ENCODE measurements at places on chromosomes 2 and 18. TPM values are rescaled to one million over a fixed set of nuclear protein-coding genes. Genes with fewer than 3 reads are reported as not detected.

LIMS2 gene
- 1.1 TPM for total RNA-seq

MYCN gene
- not detected for total RNA-seq

CAPG gene
- total RNA-seq = 79.9 TPM

HRH4 gene
- total RNA-seq = not detected

IKZF2 gene
- total RNA-seq = 19.4 TPM

TFPI gene
- total RNA-seq = 93.9 TPM

FSIP2 gene
- under 0.01 TPM for total RNA-seq

CUL3 gene
- total RNA-seq = 78.3 TPM

LINC00305 gene
- total RNA-seq = not detected

PSMA8 gene
- total RNA-seq = not detected

LRRC30 gene
- total RNA-seq = not detected

GKN1 gene
- total RNA-seq = not detected

- peak; percentile 93 for DNase-seq
Observed at GRCh38 chr2:201151127-201151981, 31.6 kb upstream of the CASP10 start.

- DNase-seq = peak; percentile 43
Observed at GRCh38 chr2:150126143-150126740, 361.2 kb downstream of the RND3 start.

DNA sequence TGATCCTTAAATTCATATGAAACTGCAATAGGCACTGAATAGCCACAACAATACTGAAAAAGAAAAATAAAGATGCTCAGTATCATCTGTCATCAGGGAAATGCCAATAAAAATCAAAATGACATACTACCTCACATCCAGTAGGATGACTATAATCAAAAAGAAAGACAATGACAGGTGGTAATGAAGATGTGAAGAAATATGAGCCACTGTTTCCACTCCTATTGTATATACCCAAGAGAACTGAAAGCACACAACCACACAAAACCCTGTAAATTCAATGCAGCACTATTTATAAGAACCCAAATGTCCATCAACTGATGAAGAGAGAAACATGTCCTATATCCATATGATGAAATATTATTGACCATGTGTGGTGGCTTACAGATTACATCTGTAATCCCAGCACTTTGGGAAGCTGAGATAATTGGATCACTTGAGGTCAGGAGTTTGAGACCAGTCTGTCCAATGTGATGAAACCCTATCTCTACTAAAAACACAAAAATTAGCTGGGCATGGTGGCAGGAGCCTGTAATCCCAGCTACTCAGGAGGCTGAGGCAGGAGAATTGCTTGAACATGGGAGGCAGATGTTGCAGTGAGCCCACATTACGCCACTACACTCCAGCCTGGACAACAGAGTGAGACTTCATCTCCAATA, 39.9 kb downstream of the MAP3K2 start:
- DNase-seq = no peak

DNA sequence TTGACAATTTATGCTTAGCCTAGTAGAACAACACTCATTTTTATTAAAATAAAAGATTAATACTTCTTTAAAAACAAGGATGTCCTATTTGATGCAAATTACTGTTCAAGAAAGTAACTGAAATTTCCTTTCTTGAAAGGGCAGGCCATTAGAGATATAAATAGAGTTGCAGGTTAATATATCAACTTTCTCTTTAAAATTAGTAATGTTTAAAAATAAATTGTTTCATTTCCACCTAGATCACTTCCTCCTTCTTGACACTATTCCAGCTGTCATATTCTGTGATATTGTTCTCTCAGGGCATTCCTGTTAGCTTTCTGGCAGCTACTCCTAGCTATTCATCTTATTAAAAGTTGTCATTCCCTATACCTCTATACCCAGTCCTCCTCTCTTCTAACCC, 357.9 kb upstream of the NRP2 start:
- DNase-seq = no peak

DNA sequence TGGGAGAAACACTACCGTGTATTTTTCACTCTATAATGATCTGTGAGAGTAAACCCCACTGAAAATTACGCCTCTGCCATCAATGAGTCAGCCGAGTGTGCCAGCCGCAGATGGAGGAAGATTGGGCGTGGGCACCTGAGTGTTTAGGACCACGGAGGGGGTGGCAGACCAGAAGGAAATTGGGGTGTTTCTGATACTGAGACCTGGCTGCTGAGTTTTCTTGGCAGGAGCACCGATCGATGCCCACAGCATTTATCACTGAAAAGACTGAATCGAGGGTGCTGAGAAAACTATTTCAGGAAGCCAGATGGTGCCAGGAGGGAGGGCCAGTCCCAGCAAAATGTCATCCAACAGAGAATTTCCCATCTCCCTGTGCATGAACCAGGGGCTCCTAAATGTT, 91.9 kb upstream of the TPO start:
- no peak for DNase-seq

- no peak for DNase-seq
Observed at GRCh38 chr18:22605736-22606135, 188.0 kb upstream of the CTAGE1 start.

DNA sequence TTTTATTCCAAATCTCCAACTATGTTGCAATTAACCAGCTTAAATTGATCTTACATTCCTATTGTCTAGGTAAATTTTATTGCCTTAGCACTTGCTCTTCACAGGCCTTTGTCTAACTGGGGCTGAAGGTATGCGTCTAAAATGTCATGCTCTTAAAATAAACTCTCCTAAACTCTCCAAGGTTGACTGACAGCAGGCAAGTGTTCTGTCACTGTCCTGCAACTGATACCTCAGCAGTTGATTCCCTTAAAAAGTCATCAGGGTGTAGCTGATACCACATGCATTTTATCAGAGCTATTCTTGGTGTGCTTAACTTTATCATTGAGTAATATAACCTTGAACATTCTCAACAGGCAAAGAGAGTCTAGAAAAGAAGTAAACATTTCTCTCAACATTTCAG, 680 bp downstream of the TTN start:
- no peak for DNase-seq

DNA sequence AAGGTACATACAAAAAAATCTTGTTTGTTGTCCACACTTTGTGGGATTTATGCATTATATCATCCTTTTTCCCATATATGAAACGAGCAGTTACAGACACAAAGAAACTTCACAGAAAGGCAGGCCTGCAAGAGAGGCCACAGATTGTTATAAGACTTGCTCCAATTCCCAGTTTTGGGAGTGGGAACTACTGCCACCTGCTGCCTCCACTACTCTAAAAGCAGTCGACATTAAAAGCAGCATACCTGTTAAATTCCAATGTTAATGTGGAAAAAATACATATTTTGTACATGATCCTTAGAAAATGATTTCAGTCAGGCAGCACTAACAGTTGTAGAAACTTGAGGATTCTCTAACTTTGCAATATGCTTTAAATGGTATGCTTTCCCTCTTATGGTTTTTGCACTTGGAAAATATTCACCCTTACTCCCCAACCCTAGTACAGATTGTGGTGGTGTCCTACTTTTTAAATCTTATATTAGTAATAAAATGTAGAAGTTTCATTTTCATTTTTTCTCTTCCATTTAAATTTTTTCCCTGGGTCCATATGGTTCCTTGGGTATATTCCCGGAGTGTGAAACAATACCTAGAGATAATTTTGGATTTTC, 37.9 kb downstream of the SLC38A11 start:
- peak; percentile 36 for DNase-seq

DNA sequence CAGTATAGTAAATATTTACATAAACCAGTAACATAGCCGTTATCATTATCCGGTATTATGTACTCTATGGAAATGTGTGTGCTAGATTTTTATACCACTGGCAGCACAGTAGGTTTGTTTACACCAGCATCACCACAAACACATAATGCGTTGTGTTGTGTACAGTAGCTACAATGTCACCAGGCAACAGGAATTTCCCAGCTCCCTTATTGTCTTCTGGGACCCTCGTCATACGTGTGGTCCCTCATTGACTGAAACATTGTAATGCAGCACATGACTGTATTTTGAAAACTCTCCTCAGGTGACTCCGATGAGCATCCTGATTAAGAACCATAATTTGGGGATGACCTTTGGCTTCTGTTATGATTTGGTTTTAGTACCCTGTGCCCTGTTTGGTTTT, 31.3 kb downstream of the EHD3 start:
- DNase-seq = no peak

DNA sequence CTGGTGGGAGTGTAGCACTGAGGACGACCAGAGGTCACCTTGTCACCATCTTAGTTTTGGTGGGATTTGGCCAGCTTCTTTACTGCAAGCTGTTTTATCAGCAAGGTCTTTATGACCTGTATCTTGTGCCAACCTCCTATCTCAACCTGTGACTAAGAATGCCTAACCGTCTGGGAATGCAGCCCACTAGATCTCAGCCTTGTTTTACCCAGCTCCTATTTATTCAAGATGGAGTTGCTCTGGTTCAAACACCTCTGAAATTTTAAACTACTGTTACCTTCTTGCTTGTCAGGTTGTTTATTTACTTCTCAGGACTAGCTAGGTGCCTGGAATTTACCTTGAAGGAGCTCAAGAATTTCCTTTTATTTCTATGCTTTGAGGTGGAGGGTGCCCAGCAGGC, 9.5 kb upstream of the KCNG3 start:
- DNase-seq = no peak

GRCh38 chr2:3465844-3466481, 53.4 kb downstream of the ADI1 start:
- peak; percentile 94 for DNase-seq

- DNase-seq = peak; percentile 73
Observed at GRCh38 chr2:182866461-182867406, at the start of gene FRZB. Gene FRZB, minus strand, starts transcription at chr2:182866637. Its CDS starts 85 bp downstream, at chr2:182866552.

- DNase-seq = no peak
Observed at GRCh38 chr2:207275779-207276178, 110.0 kb upstream of the KLF7 start.

GRCh38 chr2:42196403-42197267, 27.5 kb downstream of the EML4 start:
- peak; percentile 58 for DNase-seq

DNA sequence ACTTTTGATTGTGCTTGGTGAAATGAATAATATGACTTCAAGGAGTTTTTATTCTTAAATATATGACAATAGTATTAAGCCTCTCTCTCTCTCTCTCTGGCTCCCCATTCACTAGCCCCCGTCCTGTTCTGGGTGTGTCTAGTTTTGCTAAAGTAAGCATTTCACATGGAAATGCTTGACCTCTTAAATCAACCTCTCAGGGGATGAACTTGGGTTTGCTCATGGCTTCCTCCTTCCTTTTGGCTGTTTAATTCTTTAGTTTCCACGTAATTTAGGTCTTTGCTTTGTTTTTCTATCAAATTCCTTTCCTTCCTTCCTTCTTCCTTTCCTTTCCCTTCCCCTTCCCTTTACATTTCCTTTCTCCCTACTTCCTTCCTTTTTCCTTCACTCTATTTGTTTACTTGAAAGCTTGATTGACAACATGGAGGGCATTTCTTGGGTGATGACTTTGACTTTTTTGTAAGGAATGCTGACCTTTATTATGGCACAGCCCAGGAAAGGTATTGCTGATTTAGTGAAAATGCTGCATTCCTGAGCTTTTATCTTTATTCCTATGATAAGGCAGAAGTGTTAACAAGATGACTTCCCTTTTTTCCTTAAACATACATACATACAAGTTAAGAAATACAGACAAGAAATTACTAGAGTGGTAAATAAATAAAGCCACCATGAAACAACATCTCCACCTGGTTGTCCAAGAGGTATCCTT, 3.6 kb downstream of the DPP4 start:
- no peak for DNase-seq

- DNase-seq = no peak
Observed at GRCh38 chr2:132383956-132384355, 32.6 kb upstream of the GPR39 start.

DNA sequence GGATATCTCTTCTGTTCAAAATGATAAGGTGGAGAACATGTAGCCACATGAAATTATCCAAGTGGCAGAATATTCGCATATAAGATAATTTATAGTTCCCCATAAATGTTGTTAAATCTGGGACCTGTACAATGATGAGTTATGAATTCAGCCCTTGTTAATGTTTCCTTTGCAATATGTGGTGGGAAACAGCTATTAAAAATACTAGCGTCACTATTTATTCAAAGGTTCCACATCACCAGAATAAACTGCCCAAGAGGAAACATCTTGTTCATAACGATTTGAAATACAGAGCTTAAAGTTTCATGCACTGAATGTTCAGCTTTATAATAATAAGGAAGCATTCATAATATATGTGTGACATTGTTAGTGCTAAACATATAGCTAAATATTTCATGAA, 223.9 kb upstream of the TCF4 start:
- DNase-seq = no peak

- no peak for DNase-seq
Observed at GRCh38 chr18:62721839-62722795, 6.8 kb downstream of the PHLPP1 start.

GRCh38 chr2:167132906-167133555, 244.8 kb downstream of the XIRP2 start:
- DNase-seq = no peak

- DNase-seq = no peak
Observed at GRCh38 chr2:27805180-27805579, 33.7 kb downstream of the MRPL33 start.

DNA sequence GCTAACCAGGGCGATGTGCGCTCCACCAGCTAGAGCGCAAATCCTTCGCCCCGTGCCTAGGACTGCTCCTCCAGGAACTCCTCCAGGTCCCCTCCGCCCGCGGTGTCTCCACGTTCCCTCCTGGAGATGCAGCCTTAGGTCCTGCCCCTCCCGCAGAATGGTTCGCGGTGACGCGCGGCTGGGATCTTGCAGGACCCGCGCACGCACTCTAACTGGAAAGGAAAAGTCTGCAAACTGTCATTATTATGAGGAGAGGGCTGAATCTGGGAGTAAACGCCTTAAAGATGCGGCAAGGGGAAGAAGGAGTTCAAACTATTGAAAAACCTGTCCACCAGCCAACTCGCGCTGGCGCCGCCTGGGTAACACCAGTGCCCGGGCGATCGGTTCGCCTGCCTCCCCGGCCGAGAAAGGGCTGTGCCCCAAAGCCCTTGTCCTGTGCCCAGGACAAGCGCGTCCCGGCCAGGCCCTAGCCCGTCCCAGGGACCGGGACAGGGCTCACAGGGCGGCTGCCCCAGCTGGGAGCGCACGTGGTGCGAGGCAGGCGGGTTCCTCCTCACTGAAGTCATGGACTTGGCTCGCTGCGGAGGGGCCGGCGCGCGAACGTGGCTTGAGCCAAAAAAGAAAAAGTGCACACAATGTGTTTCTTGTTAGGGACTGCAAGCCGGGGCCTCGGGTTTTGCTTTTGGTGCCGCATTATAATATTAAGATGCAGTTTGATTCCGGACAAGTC, 5.5 kb upstream of the ID2 start:
- DNase-seq = peak; percentile 78

- DNase-seq = peak; percentile 42
Observed at GRCh38 chr2:227115761-227116160, 48.2 kb downstream of the COL4A4 start.

- no peak for DNase-seq
Observed at GRCh38 chr18:13397504-13398163, 179.1 kb downstream of the LDLRAD4 start.

- DNase-seq = peak; percentile 63
Observed at GRCh38 chr2:216829533-216829932, 30.3 kb downstream of the TNP1 start.

DNA sequence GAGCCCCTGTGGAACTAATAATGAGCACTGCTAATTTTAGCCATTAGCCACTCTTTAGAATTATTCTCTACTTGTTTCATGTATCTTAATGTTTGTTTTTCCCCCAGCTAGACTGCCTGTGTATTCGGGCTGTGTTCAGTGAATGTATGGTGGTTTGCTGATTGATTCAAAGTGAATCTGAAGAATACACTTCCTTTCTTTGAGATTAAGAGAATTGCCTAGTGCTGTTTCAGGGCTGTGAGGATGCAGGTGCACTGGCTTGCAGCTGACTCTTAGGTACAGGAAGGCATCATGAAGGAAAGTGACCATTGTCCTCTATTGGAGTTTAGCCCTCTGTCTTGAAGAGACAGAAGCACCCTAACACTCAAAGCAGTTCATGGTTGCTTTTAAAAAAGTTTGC, 138.7 kb downstream of the CERS6 start:
- DNase-seq = no peak

Measured in IMR-90 (cell line).